ENCODE measurements at places on chromosomes 2 and 18.

DNA sequence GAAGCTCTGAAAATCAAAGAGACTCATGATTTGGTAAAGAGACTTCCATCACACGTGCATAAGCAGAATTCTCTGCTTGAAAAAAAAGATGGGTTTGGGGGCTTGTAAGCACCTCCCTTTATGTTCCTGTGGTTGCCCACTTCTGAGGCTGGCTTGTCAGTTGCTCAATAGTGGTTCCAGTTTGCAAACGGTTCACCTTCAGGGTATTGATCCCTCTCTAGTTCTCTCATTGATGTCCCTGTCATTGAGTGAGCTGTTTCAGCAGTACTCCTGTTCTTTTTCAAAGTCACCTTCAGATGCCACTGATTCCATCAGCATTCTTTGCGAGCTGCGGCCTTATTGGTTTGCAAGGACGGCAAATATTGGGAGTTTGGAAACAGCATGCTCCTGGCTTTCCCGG is 17.1 kb upstream of the YWHAQ start:
- DNase-seq, result no peak

DNA sequence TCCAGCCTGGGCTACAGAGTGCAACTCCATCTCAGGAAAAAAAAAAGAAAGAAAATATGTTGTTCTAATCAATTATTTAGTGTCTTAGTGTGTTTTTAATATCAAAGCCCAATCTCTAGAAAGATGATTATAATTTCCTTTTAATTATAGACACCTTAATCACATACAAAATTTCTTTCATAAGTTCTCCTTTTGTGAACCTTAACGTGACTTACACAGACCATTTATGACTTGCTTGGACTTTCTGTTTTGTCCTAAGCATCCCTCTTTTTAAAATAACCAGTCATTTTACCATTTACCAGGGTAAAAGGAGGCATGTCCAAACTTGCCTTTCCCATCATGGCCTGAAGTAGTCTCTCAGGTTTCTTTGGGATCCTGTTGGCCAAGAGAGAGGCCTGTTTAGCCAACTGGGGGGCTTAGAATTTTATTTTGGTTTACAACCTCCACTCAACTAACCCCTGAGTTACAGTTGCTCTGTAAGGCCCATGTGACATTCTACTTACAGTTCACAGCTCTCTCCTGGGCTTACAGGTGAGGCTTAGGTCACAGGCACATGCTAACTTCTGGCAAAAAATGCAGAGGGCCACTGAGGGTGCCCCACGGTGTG is 23.9 kb upstream of the GPR155 start:
- DNase-seq, result no peak

DNA sequence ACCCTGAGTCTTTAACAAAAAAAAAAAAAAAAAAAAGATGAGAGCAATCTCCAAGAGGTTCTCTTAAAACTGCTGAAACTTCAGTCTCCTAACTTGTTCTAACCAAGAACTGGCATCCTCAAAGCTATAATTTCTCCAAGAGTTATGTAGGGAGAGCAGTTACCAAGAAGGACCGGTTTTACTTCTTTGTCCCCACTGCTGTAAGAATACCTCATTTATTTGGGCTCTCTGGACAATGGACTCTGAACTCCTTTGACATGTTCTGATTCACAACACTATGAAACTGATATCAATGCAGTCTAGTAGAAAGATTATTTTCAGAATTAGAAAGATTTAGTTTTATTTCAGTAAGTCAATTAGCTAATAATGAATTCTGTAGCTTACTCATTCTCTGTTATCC is 84.5 kb upstream of the DTNB start:
- no peak for DNase-seq

GRCh38 chr2:172843266-172843582 is 107.6 kb downstream of the RAPGEF4 start:
- DNase-seq, result no peak

GRCh38 chr2:66930339-66931220 is 466.6 kb upstream of the ETAA1 start:
- no peak for DNase-seq

DNA sequence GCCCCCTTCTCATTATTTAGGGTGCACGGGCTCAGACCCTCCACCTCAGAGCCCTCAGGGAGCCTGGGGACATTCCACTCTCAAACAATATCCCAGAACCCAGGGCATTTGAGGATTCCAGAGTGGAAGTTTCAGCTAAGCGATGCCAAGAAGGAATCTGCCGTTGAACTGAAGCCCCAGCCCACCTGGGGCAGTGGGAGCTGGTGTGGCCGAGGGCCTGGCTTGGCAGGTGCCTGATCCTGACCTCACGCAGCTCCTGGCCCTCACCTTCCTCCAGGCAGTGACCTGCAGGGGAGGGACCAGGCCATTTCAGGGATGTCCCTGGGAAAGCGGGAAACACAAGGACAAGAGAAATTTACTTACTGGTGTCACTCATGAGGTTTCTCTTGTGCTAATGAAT is 58.2 kb downstream of the ACKR3 start:
- DNase-seq, result no peak

DNA sequence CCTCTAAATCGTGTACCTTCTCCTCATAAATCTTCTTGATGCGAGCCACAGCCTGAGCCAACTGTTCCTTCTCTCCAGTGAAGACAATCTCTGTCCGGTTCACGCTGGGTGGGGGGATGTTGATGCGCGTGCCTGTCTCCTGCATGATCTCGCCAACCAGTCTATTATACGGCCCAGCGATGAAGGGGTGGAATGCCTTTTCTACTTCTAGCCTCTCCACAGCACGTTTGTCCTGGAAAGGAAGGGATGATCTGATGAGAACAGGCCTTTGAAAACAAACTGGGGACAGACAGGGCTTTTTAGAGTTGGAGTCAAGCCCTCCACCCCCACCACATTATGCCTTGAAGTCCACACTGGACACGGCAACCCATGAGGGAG is 59.3 kb downstream of the HDLBP start:
- no peak for DNase-seq

GRCh38 chr2:84717302-84717701 is 163.6 kb downstream of the TRABD2A start:
- DNase-seq, result no peak
